ENCODE measurements at places on chromosomes 2 and 18. TPM values are rescaled to one million over a fixed set of nuclear protein-coding genes. Genes with fewer than 3 reads are reported as not detected.
A peak's percentile ranks its signal among the peaks of the same experiment; 100 is the strongest.

DNA sequence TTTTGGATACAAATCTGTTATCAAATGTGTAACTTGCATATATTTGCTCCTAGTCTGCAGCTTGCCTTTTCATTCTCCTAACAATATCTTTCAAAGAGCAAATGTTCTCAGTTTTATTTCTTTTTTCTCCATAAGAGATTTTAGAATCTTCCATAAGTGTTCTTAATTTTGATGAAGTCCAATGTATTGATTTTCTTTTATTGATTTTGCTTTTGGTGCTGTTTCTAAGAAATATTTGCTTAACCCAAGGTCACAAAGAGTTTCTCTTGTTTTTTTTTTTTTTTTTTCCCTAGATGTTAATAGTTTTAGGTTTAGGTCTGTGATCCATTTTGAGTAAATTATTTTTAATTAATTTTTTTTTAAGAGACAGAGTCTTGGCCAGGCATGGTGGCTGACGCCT, 75.8 kb upstream of the SPRED2 start:
- no peak for DNase-seq
- no peak overlapping the region for H3K27ac ChIP-seq
- no peaks in the 10 kb centered on the region for H3K36me3 ChIP-seq

- DNase-seq: no peak
- H3K36me3 ChIP-seq: no peaks in the 10 kb centered on the region
- peaks cover 3% of the 10 kb centered on the region for H3K4me1 ChIP-seq
- no peaks in the 10 kb centered on the region for H3K27me3 ChIP-seq
- peak overlapping the region; percentile 47 for H3K27ac ChIP-seq
These were observed 119.9 kb downstream of the PARD3B start for GRCh38 chr2:204665207-204665606.

DNA sequence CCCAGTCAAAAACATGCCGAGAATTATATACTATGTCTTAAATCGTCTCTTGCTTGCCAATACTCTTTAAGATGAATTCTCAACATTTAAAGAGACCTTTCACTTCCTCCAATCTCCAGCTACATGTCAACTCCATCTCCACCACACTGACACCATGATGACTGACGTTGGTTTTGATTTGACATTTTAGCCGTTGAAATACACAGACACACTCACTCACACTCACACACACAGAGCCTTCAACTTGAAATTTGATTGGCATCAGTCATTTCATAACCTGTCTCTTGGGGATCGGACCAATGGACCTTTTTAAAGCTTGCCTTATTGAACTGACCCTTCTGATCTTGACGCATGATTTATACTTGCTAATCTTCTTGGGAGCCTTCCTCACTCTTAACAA, 230.8 kb upstream of the PIK3C3 start:
- DNase-seq: no peak
- no peaks in the 10 kb centered on the region for H3K36me3 ChIP-seq

DNA sequence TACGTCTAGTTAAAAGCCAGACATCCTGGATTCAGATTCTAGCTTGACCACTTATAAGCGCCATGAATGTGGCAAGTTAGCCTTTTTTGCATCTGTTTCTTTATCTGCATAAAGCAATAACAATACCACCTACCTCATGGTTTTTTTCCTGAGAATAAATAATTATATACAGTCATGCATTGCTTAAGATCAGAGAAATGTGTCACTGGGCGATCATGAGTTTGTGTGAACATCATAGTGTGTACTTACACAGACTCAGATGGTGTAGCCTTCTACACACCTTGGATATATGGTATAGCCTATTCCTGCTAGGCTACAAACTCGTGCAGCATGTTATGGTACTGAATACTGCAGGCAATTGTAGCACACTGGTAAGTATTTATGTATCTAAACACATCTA, 84.7 kb upstream of the PELI1 start:
- H3K4me1 ChIP-seq: peaks cover 16% of the 10 kb centered on the region
- no peaks in the 10 kb centered on the region for H3K27me3 ChIP-seq
- H3K36me3 ChIP-seq: no peaks in the 10 kb centered on the region
- H3K27ac ChIP-seq: peak overlapping the region; percentile 96
- H3K4me3 ChIP-seq: peak overlapping the region; percentile 36

Gene RAPGEF4
- 1.5 TPM for polyA plus RNA-seq

DNA sequence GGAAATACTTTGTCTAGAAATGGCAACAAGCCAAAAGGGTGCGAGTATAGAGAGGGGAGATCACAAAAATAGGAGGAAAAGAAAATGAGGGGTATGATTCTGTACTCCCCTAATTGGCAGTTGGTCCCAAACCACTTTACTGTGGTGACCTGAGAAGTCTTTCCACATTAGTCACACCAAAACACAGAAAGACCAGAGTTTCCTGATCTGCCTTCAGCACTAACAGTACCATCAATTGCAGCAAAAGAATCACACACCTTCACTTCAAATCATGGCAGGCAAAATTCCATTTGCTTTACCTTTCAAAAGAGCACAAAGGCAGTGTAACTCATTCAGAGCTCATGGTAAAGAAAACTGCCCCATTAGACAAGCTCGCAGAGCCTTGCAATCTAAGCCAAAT, 86.8 kb downstream of the ALK start:
- H3K4me3 ChIP-seq: no peak overlapping the region
- no peaks in the 10 kb centered on the region for H3K27me3 ChIP-seq
- H3K36me3 ChIP-seq: no peaks in the 10 kb centered on the region

Gene KCNG2
- polyA plus RNA-seq: 0.83 TPM

Gene CNGA3
- 0.35 TPM for polyA plus RNA-seq

Gene WNT6
- polyA plus RNA-seq: not detected

GRCh38 chr18:22423878-22424564, 6.3 kb upstream of the CTAGE1 start:
- H3K27ac ChIP-seq: no peak overlapping the region
- H3K4me1 ChIP-seq: peaks cover 2% of the 10 kb centered on the region

GRCh38 chr2:152657043-152657442, 60.2 kb downstream of the PRPF40A start:
- DNase-seq: no peak
- no peaks in the 10 kb centered on the region for H3K4me1 ChIP-seq
- peaks cover 25% of the 10 kb centered on the region for H3K36me3 ChIP-seq

- no peak overlapping the region for H3K4me3 ChIP-seq
- no peak overlapping the region for H3K27ac ChIP-seq
- H3K4me1 ChIP-seq: peaks cover 44% of the 10 kb centered on the region
- no peaks in the 10 kb centered on the region for H3K36me3 ChIP-seq
- DNase-seq: no peak
These were observed 53.0 kb upstream of the LGALSL start for GRCh38 chr2:64400733-64401528.

- H3K36me3 ChIP-seq: no peaks in the 10 kb centered on the region
- no peak overlapping the region for H3K4me3 ChIP-seq
These were observed 13.8 kb upstream of the SLC25A52 start for GRCh38 chr18:31774477-31774785.

- H3K27ac ChIP-seq: peak overlapping the region; percentile 69
- no peaks in the 10 kb centered on the region for H3K36me3 ChIP-seq
- peaks cover 24% of the 10 kb centered on the region for H3K4me1 ChIP-seq
- peaks cover 2% of the 10 kb centered on the region for H3K27me3 ChIP-seq
- DNase-seq: no peak
These were observed 33.3 kb downstream of the CNGA3 start for GRCh38 chr2:98379311-98380202.

DNA sequence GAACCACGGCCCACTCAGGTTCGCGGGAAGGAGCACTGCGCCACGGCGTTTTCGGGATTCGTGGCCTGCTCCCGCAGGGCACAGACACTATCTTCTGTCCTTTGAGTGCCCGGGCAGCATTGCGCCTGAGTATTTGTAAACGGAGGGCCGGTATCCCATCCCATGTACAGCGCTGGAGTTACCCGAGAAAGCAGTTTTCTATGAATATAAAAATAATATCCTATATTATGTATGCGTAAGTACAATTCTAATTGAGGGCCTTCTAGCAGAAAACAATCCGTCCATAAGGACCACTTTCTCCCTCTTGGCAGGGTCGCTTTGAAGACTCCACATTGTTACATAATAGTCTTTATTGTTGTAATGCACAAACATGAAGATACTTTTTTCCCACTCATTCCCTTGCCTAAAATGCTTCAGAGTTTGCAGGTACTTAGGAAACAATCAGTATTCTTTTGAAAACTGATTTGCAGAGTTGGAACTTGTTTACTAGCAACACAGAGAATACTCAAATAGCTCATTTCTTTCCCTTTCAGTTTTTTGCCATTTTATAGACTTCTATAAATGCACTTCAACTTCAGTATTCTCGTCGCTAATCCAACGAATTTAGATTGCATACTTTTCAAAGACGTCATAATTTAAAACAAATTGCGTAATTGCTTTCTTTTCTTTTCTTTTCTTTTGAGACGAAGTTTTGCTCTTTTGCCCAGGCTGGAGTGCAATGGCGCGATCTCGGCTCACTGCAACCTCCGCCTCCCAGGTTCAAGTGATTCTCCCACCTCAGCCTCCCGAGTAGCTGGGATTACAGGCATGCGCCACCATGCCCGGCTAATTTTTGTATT, 1.0 kb upstream of the REV1 start:
- peaks cover 11% of the 10 kb centered on the region for H3K4me1 ChIP-seq
- H3K27me3 ChIP-seq: no peaks in the 10 kb centered on the region

DNA sequence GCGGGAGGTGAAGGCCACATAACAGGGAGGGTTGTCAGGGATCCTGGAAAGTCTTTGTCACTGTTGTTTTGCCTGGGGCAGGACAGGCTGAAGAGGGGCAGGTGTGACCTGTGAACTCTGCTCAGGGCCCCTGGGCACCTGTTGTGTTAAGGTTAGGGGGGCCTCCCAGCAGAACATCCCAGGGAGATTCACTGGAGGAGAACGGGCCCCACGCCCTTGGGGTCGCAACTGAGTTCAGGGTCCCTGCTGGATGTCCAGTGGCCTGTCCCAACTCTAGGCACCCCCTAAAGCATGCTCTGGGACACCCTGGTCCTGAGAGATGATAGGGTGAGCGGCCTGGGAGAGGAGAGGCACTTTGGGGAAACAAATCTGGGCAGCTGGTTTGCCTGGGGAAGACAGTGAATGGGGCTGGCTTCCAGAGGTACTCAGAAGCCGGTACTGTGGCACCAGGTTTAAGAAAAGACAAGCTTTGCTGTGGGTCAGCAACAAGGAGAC, 22.9 kb downstream of the GPR35 start:
- H3K4me3 ChIP-seq: no peak overlapping the region
- no peaks in the 10 kb centered on the region for H3K36me3 ChIP-seq
- DNase-seq: no peak
- no peak overlapping the region for H3K27ac ChIP-seq

GRCh38 chr2:160492401-160493226, 993 bp downstream of the RBMS1 start:
- peak overlapping the region; percentile 95 for H3K27ac ChIP-seq
- H3K27me3 ChIP-seq: no peaks in the 10 kb centered on the region
- peaks cover 3% of the 10 kb centered on the region for H3K4me1 ChIP-seq
- H3K4me3 ChIP-seq: peak overlapping the region; percentile 90
- H3K36me3 ChIP-seq: no peaks in the 10 kb centered on the region

DNA sequence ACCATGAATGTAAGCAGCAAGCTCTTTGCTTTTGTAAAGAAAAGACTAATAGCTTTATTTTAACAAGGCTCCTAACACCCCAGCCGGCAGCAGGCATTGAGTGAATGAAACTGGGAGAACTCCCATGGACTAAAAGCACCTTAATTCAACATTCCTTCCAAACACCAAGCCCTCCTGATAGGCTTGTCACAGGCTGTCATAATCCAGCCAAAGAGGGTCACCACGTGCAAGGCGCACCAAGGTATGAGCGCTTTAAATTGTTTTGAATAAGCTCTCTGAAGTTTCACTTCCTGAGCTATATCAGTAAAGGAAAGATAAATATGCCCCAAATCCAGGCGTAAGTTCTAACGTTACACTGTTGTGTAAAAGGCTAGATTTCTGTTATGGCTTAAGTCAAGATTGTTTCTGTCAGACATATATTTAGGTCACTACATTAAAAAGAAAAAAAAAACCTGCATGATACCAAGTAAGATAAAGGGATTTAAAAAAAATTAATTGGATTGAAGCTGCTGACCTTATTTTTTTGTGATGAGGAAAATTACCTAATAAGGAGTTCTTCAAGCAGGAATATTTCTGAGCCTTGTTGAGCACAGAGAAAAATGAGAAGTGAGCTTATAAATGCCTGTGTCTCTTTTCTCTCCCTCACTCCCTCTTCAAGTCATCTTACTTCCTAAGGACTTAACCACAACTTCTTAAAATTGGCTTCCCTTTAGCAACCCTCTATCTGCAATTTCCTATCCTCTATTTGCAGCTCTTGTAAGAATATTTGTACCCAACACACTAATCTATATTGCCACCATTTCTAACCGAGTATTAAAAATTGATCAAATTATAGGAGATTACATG, 136.1 kb upstream of the NRP2 start:
- no peaks in the 10 kb centered on the region for H3K4me1 ChIP-seq
- H3K27me3 ChIP-seq: no peaks in the 10 kb centered on the region
- peak; percentile 41 for DNase-seq

- no peak overlapping the region for H3K4me3 ChIP-seq
- no peaks in the 10 kb centered on the region for H3K27me3 ChIP-seq
- H3K27ac ChIP-seq: no peak overlapping the region
- no peak for DNase-seq
These were observed 160.6 kb upstream of the RMP24 start for GRCh38 chr18:35811896-35812295.

- DNase-seq: peak; percentile 35
- no peaks in the 10 kb centered on the region for H3K36me3 ChIP-seq
- H3K4me1 ChIP-seq: peaks cover 9% of the 10 kb centered on the region
- H3K4me3 ChIP-seq: no peak overlapping the region
- H3K27me3 ChIP-seq: no peaks in the 10 kb centered on the region
These were observed 25.4 kb upstream of the TANK start for GRCh38 chr2:161134547-161135518.

DNA sequence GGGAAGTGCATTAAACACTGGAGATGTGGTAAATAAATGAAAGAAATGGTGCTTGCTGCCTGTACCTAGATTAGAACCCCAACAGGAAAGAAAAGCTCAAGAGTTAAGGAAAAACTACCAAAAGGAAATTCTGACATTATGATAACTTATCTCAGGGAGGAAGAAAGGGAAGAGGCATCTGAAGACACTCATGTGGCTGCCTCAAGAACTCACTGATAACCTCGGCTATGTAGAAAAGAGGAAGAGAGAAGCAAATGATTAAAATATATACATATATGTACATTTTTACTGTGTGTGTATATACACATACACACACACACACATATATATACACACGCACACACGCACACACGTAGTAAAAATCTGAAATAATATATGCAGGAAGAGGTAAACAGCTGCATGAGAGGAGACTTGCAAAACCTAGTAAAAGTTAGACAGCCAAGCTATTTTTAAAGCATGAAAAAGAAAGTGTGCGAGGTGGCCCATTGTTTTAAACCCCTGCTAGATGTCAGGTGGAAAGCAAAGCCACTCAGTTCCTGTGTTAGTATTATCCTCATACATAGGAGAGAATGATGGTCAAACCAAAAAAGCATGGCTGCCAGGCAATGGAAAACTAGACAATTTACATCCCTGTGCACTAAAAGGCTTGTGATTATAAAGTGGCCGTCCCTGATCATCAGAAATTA, 483.0 kb upstream of the NRP2 start:
- no peak overlapping the region for H3K27ac ChIP-seq
- no peak overlapping the region for H3K4me3 ChIP-seq
- H3K4me1 ChIP-seq: peaks cover 4% of the 10 kb centered on the region
- H3K36me3 ChIP-seq: no peaks in the 10 kb centered on the region
- no peak for DNase-seq

Gene B3GNT7
- 2.1 TPM for polyA plus RNA-seq

Gene CD28
- 3.2 TPM for polyA plus RNA-seq

GRCh38 chr2:65931056-65931455, 498.7 kb upstream of the SPRED2 start:
- H3K36me3 ChIP-seq: no peaks in the 10 kb centered on the region
- H3K27ac ChIP-seq: no peak overlapping the region
- no peak overlapping the region for H3K4me3 ChIP-seq
- H3K4me1 ChIP-seq: peaks cover 2% of the 10 kb centered on the region

Data from muscle of leg (tissue), 16 donors.